ENCODE measurements at places on chromosomes 16 and 17. TPM values are rescaled to one million over a fixed set of nuclear protein-coding genes. Genes with fewer than 3 reads are reported as not detected.

GRCh38 chr17:11986179-11986941 lies 10.9 kb downstream of the ZNF18 start:
- no peaks in the 10 kb centered on the region for H3K27me3 ChIP-seq
- H3K27ac ChIP-seq, result no peak overlapping the region
- DNase-seq, result no peak
- peaks cover 65% of the 10 kb centered on the region for H3K36me3 ChIP-seq
- H3K4me1 ChIP-seq, result no peaks in the 10 kb centered on the region
- H3K4me3 ChIP-seq, result no peak overlapping the region

DNA sequence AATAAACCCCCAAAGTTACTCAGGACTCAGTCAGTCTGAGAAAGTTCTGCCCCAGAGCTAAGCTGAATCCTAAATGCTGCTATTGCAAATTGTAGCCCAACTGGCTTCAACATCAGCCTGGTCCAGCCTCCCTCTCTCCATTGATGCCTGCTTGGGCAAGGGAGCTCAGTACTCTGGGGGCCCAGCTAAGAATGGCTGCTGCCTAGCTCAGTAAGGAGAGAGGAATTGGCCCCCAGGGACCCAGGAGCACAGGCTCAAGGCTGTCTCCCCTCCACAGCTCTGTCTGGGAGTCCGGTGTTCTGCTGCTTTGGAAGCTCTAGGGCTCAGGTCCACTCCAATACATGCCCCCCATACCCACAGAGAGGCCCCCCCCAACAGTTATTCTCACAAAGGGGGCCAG lies 1.6 kb downstream of the UNC119 start:
- H3K27me3 ChIP-seq, result no peaks in the 10 kb centered on the region
- H3K36me3 ChIP-seq, result peaks cover 35% of the 10 kb centered on the region
- peaks cover 43% of the 10 kb centered on the region for H3K4me1 ChIP-seq
- DNase-seq, result no peak

- no peaks in the 10 kb centered on the region for H3K4me1 ChIP-seq
- no peak for DNase-seq
- no peaks in the 10 kb centered on the region for H3K36me3 ChIP-seq
- no peak overlapping the region for H3K4me3 ChIP-seq
Observed at GRCh38 chr16:78576941-78577340, 477.5 kb downstream of the WWOX start.

- no peak for DNase-seq
- no peaks in the 10 kb centered on the region for H3K36me3 ChIP-seq
- H3K4me1 ChIP-seq, result no peaks in the 10 kb centered on the region
- H3K27ac ChIP-seq, result no peak overlapping the region
Observed at GRCh38 chr17:73798111-73798748, 154.0 kb upstream of the SDK2 start.

DNA sequence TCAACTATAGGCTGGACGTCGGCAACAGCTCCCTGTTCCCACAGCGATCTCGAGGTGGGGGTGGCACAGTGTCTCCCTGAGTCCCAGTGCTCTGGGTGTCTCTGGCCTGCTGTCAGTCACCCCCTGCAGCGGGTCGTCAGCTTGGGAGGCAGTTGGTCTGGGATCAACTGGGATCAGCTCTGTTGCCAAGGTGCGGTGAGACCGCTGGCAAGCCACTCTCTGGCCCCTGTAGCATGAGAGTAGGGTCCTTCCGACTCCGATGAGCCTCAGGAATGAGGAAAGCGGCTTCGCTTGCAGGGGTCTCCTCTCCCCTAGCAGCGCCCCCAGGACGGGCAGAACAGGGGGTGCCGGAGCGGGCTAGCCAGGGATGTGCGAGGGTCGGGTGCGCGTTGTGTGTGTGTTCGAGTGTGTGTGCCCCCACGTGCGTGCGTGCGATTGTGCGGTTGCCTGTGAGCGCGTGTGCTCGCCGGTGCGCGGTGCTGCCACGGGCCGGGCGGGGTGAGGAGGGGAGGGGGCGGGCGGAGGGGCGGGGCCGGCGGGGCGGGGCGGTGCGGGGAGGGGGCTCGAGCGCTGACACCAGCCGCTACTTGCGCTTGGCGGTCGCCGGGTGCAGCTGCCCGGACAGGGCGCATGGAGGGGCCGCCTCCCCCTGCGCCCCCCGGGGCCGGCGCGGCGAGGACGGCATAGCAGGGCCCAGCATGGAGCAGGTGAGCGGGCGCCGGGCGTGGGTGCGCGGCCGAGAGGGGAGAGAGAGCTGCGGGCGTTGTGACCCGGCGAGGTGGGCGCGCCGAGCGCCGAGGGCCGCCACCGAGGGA lies 9.4 kb upstream of the ARHGAP23 start:
- H3K27me3 ChIP-seq, result peaks cover 61% of the 10 kb centered on the region
- peaks cover 25% of the 10 kb centered on the region for H3K4me1 ChIP-seq
- H3K4me3 ChIP-seq, result peak overlapping the region; percentile 35

- peak overlapping the region; percentile 48 for H3K27ac ChIP-seq
- no peak for DNase-seq
- H3K27me3 ChIP-seq, result no peaks in the 10 kb centered on the region
Observed at GRCh38 chr16:10831894-10832886, 13.6 kb upstream of the TVP23A start.

DNA sequence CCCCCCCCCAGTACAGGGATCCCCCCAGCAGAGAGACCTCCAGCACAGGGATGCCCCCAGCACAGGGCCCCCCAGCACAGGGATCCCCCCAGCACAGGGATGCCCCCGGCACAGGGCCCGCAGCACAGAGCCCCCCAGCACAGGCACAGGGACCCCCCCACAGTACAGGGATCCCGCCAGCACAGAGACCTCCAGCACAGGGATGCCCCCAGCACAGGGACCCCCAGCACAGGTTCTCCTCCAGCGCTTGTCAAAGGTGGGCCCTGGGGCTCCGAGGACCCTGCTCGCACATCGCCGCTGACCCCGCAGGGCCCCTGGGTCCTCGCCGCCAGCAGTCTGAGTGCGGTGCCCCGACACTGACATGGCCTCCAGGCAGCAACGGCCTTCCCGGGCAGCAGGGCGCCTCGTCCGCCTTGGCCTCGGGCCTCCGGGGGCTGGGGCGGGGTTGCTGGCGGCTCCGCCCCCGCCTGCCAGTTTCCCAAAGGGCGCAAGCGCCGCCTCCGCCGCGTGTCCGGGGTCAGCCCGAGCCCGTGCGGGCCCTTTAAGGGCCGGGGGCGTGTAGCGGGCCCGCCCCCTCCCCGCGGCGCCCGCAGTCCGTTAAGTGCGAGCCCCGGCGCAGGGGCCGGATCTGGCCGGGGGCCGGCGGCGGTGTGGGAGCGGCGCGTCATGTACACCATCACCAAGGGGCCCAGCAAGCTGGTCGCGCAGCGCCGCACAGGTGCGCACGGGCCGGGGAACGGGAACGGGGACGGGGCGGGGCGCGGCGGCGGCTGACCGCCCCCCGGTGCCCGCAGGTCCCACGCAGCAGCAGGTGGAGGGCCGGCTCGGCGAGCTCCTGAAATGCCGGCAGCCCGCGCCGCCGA lies at the start of gene MCRIP2:
Gene MCRIP2 (plus strand): TSS at position 503 of the 863 bp plus-strand sequence. CDS start 164 bp downstream, at position 667.
- H3K27me3 ChIP-seq, result no peaks in the 10 kb centered on the region
- H3K27ac ChIP-seq, result peak within 1 kb of the TSS; percentile 89
- no peaks in the 10 kb centered on the region for H3K36me3 ChIP-seq
- H3K4me1 ChIP-seq, result peaks cover 44% of the 10 kb centered on the region
- peak within 1 kb of the TSS; percentile 86 for H3K4me3 ChIP-seq
- peak; percentile 93 for DNase-seq

- no peaks in the 10 kb centered on the region for H3K27me3 ChIP-seq
- H3K4me3 ChIP-seq, result no peak overlapping the region
- no peak overlapping the region for H3K27ac ChIP-seq
- H3K36me3 ChIP-seq, result no peaks in the 10 kb centered on the region
- DNase-seq, result no peak
- no peaks in the 10 kb centered on the region for H3K4me1 ChIP-seq
Observed at GRCh38 chr16:50121278-50121677, 31.8 kb upstream of the TENT4B start.

GRCh38 chr16:82609140-82609539 lies 17.6 kb upstream of the CDH13 start:
- no peak for DNase-seq
- no peak overlapping the region for H3K27ac ChIP-seq
- H3K4me1 ChIP-seq, result no peaks in the 10 kb centered on the region
- H3K27me3 ChIP-seq, result no peaks in the 10 kb centered on the region

RDM1 gene
- total RNA-seq, result not detected

OR2C1 gene
- not detected for total RNA-seq

Data from lower lobe of right lung (tissue), 2 donors.